Immature natural killer cell (primary cell): ENCODE measurements at places on chromosomes 3 and 15. TPM values are rescaled to one million over a fixed set of nuclear protein-coding genes. Genes with fewer than 3 reads are reported as not detected.
A peak's percentile ranks its signal among the peaks of the same experiment; 100 is the strongest.

DNA sequence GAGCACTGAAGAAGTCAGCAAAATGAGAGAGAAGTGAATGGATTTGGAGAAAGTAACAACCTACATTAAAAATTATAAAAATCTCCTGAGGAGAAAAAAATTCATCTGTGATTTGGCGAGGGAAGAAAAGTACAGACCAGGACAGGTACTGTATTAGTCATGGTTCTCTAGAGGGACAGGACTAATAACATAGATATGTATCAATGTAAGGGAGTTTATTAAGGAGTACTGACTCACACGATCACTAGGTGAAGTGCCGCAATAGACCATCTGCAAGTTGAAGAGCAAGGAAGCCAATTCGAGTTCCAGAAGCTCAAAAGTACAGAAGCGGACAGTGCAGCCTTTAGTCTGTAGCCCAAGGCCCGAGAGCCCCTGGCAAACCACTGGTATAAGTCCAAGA, 1004.4 kb upstream of the ALCAM start:
- DNase-seq, result no peak

DNA sequence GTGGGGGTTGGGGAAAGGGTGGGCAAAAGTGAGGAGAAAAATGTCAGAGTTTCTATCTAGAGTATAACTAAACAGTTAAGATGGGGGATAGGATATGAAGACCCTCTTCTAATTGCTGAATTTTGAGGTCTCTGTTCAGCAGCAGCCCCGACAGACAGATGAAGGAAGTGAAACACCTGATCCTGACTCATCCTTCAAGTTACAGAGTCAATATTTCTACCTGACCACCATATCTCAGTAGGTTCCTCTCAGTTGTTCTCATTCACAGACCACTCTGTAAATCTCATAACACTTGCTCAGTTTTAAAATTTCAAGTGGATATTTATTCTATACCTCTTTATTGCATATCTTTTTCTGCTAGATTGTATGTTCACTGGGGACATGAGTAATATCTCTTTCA, 69.5 kb downstream of the CCDC54 start:
- no peak for DNase-seq

DNA sequence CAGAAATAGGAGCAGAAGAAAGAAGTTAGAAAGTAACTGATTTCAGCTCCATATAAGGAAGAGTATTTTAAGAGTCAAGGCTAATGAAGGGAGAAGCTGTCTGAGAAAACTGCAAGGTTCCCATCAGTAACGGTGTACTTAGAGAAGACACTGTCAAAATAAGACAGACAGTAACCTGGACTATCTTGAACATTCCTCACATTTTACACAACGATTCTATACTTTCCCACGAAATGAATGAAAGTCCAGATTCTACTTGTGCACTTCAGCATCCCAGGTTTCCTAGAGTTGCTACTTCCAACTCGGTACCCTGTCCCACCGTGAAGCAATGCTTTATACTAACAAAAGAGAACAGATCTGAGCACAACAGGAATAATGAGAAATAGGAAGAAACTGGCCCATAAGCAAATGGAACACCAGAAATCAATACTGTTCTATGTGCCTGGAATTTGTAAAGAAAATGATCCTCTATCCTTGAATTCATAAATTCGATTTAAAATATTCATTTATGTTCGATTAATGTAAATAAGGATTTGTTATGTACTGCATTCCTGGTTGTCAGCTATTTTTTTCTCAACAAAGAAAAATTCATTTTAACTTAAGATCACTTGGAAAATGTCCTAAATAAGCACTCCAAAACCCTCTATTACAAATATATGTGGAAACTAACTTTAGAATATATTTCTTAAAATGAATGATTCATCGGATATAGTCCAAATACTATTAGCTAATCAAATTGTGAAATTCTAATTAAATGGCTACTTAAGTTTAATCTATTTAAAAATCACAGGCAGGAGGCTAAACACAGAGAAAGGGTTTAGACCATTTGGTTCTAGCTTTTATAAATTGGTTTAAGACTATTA, 1.5 kb downstream of the C3orf70 start:
- DNase-seq, result no peak

GRCh38 chr15:56052395-56053045, 59.1 kb upstream of the NEDD4 start:
- peak; percentile 34 for DNase-seq

GRCh38 chr3:123110976-123111615, 44.3 kb downstream of the PDIA5 start:
- DNase-seq, result no peak

Gene OR5K2
- polyA plus RNA-seq, result not detected

DNA sequence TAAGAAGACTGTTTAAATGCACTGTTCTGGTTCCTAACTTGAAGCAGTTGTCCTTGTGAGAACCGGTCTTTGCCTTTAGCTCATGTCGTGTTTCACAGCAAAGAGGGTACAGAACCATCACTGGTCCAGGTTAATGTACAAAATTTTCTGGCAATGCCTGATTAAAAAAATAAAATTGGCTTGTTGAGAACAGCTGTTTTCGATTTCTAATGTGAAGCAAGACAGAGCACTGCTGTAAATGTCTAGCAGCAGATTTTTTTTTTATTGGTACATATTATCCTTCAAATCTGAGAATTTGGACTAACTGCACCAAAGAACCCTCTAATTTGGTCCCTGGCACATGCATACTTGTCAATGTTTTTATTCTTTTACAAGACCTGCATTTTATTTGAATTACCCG, 103.3 kb downstream of the STT3B start:
- DNase-seq, result no peak

GRCh38 chr3:58630076-58630709, 36.4 kb downstream of the FAM3D start:
- peak; percentile 42 for DNase-seq

GRCh38 chr15:66452971-66453580, 44.5 kb downstream of the SNAPC5 start:
- DNase-seq, result no peak

GRCh38 chr15:92869263-92869940, 30.7 kb upstream of the CHD2 start:
- DNase-seq, result no peak

Gene SELENOK
- polyA plus RNA-seq, result 207 TPM

GRCh38 chr15:25226360-25226759, 212.5 kb downstream of the UBE3A start:
- no peak for DNase-seq

Gene ADCY5
- not detected for polyA plus RNA-seq

DNA sequence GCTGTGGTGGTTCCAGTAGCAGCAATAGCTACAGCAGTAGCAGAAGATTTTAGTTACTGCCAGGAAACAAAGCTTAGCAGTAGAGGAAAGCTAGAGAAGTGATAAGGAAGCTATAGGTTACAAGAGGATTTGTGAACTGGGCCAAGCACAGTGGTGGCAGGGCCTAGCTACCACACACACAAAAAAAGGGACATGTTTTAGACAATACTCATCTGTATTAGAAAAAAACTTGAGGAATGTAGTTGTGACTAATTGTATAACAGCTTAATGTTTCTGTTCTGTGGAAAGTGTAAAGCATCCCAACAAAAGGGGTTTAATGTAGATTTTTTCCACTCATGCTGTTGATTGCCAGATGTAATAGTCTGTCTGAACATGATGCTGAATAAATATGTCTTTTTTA, 29.9 kb upstream of the PFN2 start:
- no peak for DNase-seq

DNA sequence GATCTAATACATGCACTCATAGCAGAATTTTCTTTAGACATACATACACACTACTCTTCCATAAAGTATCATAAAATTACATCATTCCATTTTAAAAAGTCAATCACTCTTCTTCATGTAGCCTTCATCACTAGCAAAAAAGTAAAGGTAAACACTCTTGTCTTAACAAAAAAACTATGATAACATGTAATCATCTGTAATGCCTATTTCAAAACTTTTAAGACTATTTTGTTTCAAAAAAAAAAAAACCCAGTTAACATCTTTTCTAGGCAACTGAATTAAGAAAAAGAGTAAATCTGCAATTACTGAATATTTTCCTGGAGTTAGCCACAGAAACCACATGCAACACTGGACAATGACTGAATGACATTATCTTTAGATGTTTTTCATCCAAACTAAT, 4.8 kb downstream of the TBC1D5 start:
- no peak for DNase-seq

- DNase-seq, result no peak
Observed at GRCh38 chr3:172372895-172373294, 75.4 kb downstream of the GHSR start.

GRCh38 chr3:178625053-178625600, 88.9 kb downstream of the KCNMB2 start:
- no peak for DNase-seq

Gene SLC26A6
- 7.8 TPM for polyA plus RNA-seq

Gene MCF2L2
- polyA plus RNA-seq, result not detected

DNA sequence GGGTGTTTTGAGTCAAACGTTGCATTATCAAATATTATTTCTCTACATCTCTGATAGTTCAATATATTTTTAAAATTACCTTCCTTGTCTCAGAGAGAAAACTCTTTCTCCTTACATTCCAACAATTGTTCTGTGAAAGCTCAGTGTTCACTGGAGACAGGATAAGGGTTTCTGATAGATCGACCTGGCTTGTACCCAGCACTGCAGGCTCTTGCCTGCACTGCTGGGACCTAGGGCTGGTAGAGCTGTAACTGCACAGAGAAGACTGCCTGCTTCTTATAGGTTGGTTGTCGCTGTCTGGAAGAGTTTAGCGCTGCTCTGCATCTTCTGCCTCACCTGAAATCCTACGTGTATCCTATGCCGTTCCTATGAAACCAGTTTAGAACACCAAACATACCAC, 249.9 kb upstream of the LRTM1 start:
- no peak for DNase-seq

Gene CHST2
- polyA plus RNA-seq, result 117 TPM

DNA sequence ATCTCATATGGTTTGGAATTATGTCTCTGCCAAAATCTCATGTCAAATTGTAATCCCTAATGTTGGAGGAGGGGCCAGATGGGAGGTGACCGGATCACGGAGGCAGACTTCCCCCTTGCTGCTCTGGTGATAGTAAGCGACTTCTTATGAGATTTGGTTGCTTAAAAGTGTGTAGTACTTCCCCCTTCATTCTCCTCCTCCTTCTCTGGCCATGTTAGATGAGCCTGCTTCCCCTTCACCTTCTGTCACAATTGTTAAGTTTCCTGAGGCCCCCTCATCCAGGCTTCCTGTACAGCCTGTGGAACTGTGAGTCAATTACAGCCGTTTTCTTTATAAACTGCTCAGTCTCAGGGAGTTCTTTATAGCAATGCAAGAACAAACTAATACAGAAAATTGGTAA, 51.1 kb downstream of the NEDD4 start:
- no peak for DNase-seq

Gene RAD51
- polyA plus RNA-seq, result 2.6 TPM

GRCh38 chr3:183988216-183988790, 29.4 kb downstream of the ABCC5 start:
- no peak for DNase-seq

DNA sequence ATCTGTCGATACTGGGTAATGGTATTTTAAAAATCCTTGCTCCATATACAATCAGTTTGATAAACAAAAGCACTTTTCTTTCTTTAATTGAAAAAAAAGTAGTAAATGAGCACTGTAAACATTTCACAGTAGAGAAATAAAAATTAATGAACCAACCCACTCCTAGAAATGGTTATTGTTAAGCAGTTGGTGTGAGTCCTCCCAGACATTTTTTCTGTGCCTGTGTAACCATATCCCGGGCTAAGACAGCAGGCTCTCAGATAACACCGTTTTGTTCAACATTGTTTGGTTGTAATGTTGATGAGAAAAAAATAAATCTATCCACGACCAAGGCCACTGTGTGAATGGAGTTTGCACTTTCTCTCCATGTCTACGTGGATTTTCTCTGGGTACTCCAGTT, 42.6 kb downstream of the PXK start:
- no peak for DNase-seq

Gene ST8SIA2
- polyA plus RNA-seq, result not detected
